NCI-H82 (cell line): ENCODE measurements at places on chromosomes 12 and 14.

DNA sequence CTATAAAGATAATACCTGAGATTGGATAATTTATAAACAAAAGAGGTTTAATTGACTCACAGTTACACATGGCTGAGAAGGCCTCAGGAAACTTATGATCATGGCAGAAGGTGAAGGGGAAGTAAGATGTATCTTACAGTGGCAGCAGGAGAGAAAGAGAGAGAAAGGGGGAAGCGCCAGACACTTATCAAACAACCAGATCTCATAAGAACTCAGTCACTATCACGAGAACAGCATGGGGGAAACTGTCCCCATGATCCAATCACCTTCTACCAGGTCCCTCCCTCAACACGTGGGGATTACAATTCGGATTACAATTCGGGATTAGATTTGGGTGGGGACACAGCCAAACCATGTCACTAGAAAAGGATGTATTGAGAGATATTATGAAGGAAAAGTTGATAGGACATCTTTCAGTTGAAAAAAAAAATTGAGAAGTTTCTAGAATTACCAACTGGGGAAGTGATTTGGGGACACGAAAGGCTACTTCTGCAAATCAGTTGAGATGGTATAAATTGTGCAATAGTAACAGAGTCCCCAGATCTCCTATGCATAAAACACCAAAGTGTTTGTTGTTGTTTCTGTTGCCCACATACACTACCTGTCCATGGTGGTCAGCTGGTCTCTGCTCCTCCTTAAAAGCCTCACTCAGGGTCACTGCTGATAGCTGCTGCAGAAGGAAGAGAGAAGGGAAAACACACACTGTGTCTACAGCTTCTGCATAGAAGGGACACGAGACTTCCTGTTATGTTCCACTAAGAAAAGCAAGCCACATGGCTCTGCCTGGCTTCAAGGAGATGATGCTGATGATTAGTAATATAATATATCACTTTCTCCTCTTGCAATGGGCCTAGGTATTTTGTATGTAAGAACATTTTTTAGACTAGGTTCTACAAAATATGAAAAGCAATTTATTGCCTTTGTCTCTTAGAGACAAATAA lies 465.5 kb downstream of the PDZRN4 start:
- no peak for DNase-seq

DNA sequence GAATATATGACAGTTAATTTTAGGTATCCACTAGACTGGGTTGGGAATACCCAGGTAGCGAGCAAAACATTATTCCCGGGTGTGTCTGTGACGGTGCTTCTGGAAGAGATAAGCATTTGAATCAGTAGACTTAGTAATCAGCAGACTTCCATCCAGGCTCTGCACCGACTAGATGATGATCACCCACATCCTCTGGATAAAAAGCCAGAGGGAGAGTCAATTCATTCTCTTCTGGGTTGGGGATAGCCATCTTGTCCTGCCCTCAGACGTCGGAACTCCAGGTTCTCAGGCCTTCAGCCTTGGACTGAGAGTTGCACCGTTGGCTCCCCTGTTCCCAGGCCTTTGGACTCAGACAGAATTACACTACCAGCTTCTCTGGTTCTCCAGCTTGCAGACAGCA lies 168.0 kb downstream of the PHLDA1 start:
- DNase-seq = peak; percentile 12

DNA sequence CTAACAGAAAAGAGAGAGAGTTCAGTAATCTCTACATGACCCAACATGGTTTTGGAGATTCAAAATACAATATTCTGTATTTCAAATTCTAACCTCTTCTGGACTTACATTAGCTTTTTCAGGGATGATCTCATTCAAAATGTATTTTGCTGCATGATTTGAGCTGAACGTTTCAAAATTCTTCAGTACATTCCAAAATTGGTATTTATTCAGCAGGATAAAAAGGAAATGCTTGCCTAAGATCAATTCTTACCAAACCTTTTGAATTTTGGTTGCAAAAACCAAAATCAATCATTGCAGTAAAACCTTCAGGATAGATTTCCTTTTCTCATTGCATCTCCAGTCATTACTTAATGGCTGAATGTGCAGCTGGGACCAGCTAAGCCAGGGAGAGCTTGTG lies 1761.3 kb upstream of the SEL1L start:
- DNase-seq = peak; percentile 49

DNA sequence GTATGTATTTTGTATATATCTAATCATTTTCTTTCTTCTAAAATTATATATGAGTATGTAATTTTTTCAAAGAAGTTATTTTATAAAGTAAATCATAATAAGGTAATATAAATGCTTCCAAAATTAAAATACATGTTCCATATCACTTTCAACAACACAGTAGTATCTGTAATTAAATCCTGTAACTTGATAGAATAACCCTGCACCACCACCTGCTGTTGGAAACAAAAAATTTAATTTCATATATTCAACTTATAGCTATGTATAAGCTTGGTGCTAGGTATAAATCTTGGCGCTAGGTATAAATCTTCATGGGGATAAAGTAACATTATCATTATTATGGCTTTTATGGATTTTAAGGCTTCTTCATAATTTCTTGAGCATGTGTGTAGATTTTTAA lies 149.7 kb upstream of the DCN start:
- peak; percentile 34 for DNase-seq

GRCh38 chr14:32648434-32648833 lies 290.2 kb upstream of the NPAS3 start:
- DNase-seq = no peak

GRCh38 chr12:71478270-71478669 lies 38.7 kb downstream of the LGR5 start:
- no peak for DNase-seq
